ENCODE measurements at places on chromosomes 13 and 19.

- H3K27me3 ChIP-seq, result no peaks in the 10 kb centered on the region
- peaks cover 15% of the 10 kb centered on the region for H3K4me1 ChIP-seq
- peaks cover 64% of the 10 kb centered on the region for H3K36me3 ChIP-seq
- no peak overlapping the region for H3K4me3 ChIP-seq
- no peak for DNase-seq
These were observed 12.5 kb downstream of the UBXN6 start for GRCh38 chr19:4444765-4445741.

DNA sequence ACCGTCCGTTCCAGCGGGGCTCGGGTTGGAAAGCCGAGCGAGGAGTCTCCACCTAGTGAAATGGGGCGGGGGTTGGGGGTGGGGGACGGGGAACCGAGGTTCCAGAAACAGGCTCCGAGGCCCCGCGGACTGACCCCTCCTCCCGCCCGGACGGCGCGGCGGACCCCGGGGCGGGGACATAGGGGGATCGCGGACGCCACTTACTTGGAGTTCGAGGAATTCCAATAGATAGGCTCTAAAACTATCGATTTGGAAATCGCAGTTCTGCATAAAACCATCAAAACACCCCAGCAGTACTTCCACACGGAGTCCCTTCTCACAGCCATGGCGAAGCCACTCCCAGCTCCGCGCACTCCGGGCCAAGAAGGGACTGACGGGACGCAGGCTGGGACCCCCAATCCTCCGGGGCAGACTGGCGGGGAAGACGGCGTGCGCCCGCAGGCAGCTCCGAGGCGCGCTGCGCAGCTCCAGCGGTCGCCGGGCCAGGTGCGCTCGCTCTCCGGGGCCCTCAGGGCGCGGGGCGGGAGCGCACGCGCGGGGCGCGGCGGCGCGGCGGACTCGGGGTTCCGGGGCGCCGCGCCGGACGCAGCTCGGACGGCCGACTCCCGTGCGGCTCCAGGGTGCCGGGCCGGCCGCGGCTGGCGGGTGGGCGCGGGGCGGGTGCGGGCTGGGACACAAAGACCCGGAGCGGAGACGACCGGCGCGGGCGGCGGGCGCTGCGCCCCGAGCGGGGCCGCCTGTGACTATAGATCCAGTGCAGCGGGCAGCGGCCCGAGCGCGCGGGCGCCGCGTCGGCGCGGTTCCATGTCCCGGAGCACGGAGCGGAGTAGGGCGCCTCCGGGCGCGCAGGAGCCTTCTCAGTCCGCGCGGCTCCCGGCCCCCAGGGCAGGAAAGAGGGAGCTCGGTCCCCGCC, 567 bp downstream of the EFNB2 start:
- no peaks in the 10 kb centered on the region for H3K36me3 ChIP-seq
- peak overlapping the region; percentile 75 for H3K4me3 ChIP-seq
- no peaks in the 10 kb centered on the region for H3K27me3 ChIP-seq
- H3K27ac ChIP-seq, result peak overlapping the region; percentile 73
- peak; percentile 21 for DNase-seq
- no peaks in the 10 kb centered on the region for H3K4me1 ChIP-seq

DNA sequence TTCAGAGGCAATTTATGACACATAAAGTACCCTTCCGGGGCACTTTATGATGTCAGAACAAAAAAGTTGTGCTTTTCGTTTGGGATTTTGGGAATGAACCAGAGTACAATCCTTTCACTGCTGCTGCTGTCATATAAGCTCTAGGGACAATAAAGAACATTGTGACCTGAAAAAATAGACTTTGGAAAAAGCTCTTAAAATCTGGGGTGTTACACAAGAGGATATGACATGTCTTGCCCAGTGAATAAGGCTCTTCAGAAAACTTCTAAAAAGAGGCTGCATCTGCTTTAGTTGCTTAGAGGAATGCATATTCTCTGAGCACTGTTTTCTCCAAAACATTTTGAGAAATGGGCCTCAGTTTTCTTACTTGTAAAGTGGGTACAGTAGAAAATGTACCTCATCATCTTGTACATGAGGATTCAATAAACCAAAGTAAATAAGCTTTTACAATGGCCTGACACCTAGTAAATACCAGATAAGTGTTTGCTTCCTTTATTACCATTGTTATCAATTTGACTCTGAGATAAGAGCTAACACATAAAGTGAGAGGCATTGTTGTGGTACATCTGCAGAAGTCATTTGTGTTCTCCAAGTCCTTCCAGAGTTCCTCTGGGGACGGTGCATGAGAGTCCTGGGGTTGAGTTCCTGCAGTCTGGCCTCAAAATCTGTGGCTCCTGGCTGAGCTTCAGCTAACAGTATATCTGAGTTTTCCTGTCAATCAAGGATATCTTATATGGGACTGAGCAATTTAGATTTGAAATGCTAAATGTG, 67.4 kb upstream of the EDNRB start:
- H3K4me1 ChIP-seq, result no peaks in the 10 kb centered on the region
- H3K36me3 ChIP-seq, result no peaks in the 10 kb centered on the region
- no peaks in the 10 kb centered on the region for H3K27me3 ChIP-seq
- H3K4me3 ChIP-seq, result no peak overlapping the region
- no peak for DNase-seq
- no peak overlapping the region for H3K27ac ChIP-seq

- no peak for DNase-seq
- no peak overlapping the region for H3K4me3 ChIP-seq
- H3K27ac ChIP-seq, result no peak overlapping the region
- no peaks in the 10 kb centered on the region for H3K27me3 ChIP-seq
- H3K36me3 ChIP-seq, result no peaks in the 10 kb centered on the region
These were observed 183.0 kb downstream of the RFC3 start for GRCh38 chr13:34000955-34001354.

DNA sequence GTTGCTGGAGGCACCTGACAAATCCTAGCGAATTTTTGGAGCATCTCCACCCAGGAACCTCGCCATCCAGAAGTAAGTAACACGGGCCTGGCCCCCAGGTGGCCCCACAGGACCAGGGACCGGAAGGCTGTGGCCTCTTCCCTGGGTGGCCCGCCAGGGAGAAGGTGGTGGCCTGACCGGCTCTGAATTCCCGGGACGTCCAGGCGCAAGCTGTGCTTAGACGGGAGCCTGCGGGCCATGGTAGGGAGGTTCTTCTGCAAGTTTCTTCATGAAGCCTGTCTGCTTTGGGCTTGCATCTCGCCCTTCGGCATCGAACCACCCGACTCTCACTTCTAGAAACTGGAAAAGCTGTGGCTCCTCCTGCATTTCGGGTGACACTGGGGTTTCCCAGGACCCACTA, 47.4 kb downstream of the KDM4B start:
- no peak overlapping the region for H3K4me3 ChIP-seq
- H3K4me1 ChIP-seq, result no peaks in the 10 kb centered on the region
- H3K36me3 ChIP-seq, result peaks cover 32% of the 10 kb centered on the region
- no peak overlapping the region for H3K27ac ChIP-seq
- DNase-seq, result no peak
- H3K27me3 ChIP-seq, result no peaks in the 10 kb centered on the region

DNA sequence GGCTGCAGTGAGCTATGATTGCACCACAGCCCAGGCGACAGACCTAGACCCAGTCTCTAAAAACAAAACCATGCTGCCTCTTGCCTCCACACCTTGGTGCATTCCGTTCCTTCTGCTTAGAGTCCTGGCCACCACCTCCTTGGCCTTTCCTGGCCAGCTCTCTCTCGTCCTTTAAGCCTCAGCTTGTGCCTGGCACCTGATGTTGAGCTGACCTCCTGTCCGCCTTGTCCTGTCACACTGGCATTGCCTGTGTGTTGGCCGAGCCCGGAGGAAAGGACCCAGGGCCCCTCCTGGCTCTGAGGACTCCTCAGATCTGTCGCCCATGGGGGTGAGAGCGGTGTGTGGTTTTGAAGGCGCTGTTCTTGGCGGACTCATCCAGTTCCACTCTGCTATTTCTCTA, 143.3 kb downstream of the STK24 start:
- H3K4me3 ChIP-seq, result no peak overlapping the region
- peaks cover 10% of the 10 kb centered on the region for H3K4me1 ChIP-seq
- H3K36me3 ChIP-seq, result no peaks in the 10 kb centered on the region
- no peaks in the 10 kb centered on the region for H3K27me3 ChIP-seq
- no peak for DNase-seq

GRCh38 chr19:35247526-35248309, 1.1 kb upstream of the LSR start:
- H3K4me1 ChIP-seq, result peaks cover 5% of the 10 kb centered on the region
- peak overlapping the region; percentile 59 for H3K4me3 ChIP-seq
- H3K36me3 ChIP-seq, result no peaks in the 10 kb centered on the region
- H3K27ac ChIP-seq, result no peak overlapping the region

DNA sequence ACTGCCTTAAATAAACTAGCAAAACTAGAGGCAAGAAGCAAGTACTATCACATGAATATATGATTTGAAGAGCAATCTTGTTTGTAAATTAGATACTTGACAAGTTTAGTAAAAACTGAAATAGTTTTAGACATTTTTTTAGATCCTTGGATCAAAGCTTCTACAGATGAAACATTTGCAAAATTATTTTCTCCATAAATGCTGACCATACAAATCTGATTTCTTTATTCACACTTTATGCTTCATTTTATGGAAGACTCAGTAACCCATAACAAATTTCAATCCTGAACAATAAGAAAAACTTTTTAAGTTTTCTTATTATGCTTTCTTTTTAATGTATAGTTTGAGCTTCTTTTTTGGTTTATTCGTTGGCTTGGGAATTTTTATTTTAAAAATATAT, 750.2 kb upstream of the SLITRK5 start:
- H3K27me3 ChIP-seq, result no peaks in the 10 kb centered on the region
- H3K27ac ChIP-seq, result no peak overlapping the region
- no peak for DNase-seq
- H3K4me3 ChIP-seq, result no peak overlapping the region

GRCh38 chr19:36115453-36116343, at the start of gene TBCB:
Gene TBCB (plus strand): TSS chr19:36115468. CDS start chr19:36115561, 93 bp downstream.
- H3K27ac ChIP-seq, result peak within 1 kb of the TSS; percentile 89
- peaks cover 2% of the 10 kb centered on the region for H3K36me3 ChIP-seq
- H3K4me1 ChIP-seq, result peaks cover 15% of the 10 kb centered on the region
- H3K27me3 ChIP-seq, result no peaks in the 10 kb centered on the region

DNA sequence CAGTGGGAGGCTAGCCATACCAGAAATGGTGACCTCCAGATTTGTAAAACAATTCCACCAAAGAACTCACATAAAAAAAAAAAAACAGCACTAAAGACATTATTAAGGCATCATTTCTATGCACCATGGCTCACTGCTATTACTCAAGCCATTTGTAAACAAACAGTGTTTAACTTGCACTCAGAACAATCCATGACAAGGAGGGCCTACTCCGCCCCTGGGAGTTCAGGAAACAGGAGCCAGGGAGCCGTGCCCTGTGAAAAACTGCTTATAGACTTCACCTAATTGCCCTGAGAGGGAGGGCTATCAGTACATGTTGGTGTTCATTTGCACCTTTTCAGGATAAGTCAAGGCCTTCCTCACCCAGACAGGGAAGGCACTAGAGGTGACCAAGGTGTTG, 103.2 kb downstream of the ZNF429 start:
- H3K4me3 ChIP-seq, result no peak overlapping the region
- no peak for DNase-seq
- H3K27me3 ChIP-seq, result no peaks in the 10 kb centered on the region
- no peak overlapping the region for H3K27ac ChIP-seq

DNA sequence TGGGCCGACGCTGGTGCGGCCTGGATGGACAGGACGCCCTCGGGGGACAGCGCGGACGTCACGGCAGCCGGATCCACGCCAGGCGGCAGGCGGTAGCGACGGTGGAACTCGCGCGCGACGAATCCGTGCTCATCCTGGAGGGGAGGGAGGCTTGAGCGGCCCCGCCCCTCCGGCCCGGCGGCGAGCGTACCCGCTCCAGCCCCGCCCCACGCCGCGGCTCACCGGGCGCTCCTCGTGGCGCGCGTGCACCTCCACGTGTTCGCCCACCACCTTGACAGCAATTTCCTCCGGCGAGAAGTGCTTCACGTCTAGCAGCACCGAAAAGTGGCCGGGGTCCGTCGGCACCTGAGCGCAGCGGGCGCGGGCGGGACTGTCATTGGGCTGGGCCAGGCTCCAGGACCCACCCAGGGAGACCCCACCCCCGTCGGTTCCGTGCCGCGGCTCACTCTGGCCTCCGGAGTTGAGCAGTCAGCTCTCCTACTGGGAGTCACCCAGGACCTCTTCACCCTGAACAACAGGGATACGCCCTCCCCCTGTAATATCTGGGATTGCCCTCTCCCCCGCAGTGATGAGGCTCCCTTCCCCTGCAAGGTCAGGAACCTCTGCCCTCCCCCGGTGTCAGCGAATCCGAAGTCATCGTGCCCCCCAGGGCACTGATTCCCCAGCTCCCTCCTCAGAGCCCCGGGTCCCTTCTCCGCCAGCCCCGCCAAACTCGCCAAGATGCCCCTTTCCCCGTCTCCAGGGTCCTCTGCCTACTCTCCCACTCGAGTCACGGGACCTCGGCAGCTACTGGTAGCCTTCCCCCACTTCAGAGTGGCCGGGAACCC, 1.1 kb downstream of the HSPB6 start:
- H3K36me3 ChIP-seq, result no peaks in the 10 kb centered on the region
- peak overlapping the region; percentile 83 for H3K4me3 ChIP-seq
- H3K27ac ChIP-seq, result peak overlapping the region; percentile 94
- peaks cover 14% of the 10 kb centered on the region for H3K4me1 ChIP-seq

GRCh38 chr19:45615795-45616703, 14.0 kb upstream of the GPR4 start:
- no peaks in the 10 kb centered on the region for H3K36me3 ChIP-seq
- peak overlapping the region; percentile 34 for H3K4me3 ChIP-seq
- H3K27me3 ChIP-seq, result no peaks in the 10 kb centered on the region
- peak; percentile 91 for DNase-seq

DNA sequence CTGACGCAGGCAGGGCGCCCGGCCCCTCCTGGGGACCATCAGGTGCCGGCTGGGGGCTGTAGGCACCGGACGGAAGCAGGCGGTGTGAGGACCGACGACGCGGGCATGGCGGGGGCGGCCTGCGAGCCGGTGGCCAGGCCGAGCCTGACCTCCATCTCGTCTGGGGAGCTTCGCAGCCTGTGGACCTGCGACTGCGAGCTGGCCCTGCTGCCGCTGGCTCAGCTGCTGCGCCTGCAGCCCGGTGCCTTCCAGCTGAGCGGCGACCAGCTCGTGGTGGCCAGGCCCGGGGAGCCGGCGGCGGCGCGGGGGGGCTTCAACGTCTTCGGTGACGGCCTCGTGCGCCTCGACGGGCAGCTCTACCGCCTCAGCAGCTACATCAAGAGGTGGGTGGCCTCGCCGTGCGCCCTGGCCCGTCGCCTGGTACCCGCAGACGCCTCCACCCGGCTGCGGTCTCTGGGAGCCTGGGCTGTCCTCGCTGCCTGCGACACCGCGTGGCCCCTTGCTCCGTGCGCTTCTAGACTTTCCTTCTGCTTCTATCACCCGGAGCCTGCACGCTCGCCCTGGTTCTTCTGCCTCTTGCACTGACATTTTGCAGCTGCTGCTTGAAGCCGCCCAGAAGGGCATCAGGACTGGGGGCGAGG, 460 bp downstream of the MEDAG start:
- peak overlapping the region; percentile 64 for H3K27ac ChIP-seq
- H3K36me3 ChIP-seq, result no peaks in the 10 kb centered on the region
- peak overlapping the region; percentile 65 for H3K4me3 ChIP-seq
- H3K27me3 ChIP-seq, result peaks cover 40% of the 10 kb centered on the region
- DNase-seq, result no peak

GRCh38 chr13:30088312-30088855, 219.0 kb downstream of the KATNAL1 start:
- no peak overlapping the region for H3K4me3 ChIP-seq
- no peaks in the 10 kb centered on the region for H3K4me1 ChIP-seq
- no peaks in the 10 kb centered on the region for H3K27me3 ChIP-seq
- no peak overlapping the region for H3K27ac ChIP-seq

Data from psoas muscle (tissue), 8 donors.